ENCODE measurements at places on chromosomes 16 and 17.

DNA sequence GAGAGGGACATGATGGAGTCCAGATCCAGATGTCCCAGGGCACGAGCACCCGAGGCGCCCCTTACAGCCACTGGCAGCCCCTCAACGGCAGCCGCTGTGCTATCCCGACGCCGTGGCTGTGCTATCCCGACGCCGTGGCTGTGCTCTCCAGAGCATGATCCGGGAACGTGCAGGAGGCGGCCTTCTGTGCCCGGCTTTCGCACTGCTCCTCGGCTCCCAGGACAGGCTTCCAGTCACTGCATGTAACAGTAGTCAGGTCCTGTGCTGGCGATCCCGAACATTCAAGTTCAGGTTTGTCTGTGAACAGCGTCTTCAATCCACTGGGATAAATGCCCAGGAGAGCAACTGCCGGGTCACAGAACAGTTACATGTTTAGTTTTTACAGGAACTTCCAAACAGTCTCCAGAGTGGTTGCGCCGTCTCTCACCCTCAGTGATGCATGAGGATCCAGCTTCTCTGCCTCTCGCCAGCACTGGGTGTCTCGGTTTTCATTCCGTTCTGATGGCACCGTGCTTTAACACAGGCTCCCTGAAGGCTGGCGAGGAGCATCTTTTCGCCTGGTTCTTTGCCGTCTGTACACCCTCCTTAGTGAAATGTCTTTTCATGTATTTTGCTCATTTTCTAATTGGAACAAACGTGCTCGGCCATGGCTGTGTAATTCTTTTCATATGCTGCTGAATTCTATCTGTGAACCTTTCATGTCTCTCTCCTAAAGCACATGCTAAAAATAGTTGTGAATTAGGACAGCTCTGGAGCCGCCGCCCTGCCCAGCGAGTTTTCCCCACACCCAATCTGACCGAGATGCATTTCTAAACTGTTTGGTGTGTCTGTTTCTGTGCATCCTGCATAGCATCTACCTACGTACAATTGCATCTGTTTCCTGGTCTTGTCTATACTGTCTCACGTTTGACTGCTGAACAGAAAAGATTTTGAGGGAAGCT, 72.6 kb upstream of the METRNL start:
- no peak for DNase-seq

GRCh38 chr16:78483124-78483992, 383.9 kb downstream of the WWOX start:
- no peak for DNase-seq

GRCh38 chr16:56109205-56109604, 82.1 kb upstream of the GNAO1 start:
- DNase-seq, result no peak

- DNase-seq, result no peak
Observed at GRCh38 chr17:1999557-2000251, 25.4 kb downstream of the RTN4RL1 start.

GRCh38 chr17:76599694-76600460, 14.2 kb upstream of the ST6GALNAC2 start:
- no peak for DNase-seq

- peak; percentile 81 for DNase-seq
Observed at GRCh38 chr17:7437950-7438614, 1.2 kb upstream of the FGF11 start.

- no peak for DNase-seq
Observed at GRCh38 chr16:81879625-81880024, 100.5 kb downstream of the PLCG2 start.

- DNase-seq, result no peak
Observed at GRCh38 chr17:72234985-72235384, 114.2 kb downstream of the SOX9 start.

GRCh38 chr17:63295839-63296590, 150.1 kb downstream of the CYB561 start:
- no peak for DNase-seq

DNA sequence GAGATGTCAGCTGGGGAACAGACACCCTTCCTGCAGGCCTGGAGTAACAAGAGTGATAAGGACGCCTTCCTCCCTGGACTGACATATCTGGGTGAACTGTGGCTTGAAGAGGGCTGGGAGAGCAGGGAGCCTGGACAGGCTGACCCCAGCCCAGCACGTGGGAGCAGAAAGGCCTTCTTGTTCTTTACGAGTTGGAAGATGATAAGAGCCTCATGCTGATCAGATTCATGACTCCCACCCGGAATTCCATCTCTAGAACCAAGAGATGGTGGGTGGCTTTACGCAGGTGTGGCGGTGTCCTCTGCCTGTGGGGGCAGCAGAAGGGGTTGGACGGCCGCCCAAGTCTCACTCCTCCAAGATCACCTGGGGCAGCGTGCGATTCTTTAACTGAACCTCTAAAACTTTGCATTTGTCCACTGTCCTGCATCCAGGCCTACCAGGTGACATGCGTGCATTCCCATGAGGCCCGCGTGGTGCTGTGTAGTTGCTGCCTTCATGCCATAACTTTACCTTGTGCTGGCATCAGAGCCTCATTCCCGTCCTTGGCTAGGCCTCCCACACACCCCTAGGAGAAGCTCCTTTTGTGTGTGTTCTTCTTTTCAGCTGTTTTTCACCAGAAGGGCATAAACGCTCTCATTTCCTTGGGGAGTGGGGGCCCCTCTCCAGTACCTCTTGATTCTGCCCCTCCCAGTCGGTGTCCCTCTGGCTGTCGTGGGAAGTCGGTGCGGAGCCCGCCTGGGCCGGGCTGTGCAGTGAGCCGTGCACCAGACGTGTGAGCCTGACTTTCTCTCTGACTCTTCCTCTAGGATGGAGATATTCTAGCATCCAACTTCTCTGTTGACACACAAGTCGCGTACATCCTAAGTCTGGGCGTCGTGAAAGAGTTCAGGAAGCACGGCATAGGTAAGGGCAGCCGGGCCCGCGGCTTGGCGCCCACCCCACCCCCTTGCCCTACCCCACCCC, 13.3 kb downstream of the C16orf90 start:
- no peak for DNase-seq

DNA sequence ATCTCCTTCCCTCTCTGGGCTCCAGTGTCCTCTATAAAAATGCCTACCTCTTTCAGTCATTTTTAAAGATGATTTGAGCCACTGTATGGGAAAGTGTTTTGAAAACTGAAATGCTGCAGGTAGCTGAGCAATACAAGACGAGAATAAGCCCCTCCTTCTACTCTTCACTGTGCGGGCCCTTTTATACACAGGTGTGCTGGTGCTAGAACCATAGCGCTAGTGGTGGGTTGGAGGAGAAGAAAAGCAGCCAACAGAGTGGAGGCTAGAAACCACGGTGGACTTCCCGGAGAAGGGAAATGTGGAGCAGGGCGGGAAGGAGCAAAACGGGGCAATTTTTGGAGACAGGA, 58.2 kb upstream of the DLX4 start:
- DNase-seq, result no peak

DNA sequence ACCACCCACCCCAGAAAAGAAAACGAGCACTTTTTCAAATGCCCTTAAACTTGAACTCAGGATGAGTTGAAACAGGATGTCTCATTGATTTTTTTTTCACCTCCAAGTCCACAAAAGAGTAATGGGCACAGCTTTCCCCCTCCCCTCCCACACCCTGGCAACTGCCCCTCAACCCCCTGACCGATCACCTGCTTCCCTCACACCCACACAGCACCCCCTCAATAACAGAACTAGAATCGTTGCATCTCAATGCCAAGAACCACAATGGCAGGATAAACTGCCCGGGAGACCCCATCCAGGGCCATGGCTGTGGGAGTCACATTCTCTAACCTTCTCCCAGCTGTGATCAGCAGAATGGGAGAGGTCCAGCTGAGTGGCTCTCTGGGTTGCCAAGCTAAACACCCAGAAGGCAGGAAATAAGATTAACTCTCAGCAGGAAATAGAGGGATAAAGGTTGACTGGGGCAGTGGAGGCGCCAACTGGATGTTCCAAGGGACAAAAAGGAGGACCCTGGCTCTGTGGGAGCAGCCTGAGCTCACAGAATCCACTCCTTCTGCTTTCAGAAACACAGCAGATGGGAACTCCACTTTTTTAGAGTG, 128.0 kb upstream of the SDK2 start:
- DNase-seq, result no peak

DNA sequence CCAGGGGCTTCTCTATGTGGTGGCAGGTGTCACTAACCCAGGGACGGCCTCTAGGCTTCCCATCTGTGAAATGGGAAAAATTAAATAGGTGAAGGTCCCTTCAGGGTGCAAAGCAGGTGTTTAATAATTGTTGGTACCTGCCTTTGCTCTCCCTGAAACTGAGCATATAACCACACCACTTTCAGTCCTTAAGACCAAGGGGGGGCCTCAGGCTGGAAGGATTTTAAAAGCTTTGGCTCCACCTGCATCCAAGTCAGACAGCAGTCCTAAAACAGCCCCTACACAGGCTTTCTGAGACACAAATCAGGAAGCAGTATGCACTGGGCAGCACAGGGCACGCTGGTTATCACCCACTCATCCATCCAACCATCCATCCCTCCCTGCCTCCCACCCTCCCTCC, 55.0 kb downstream of the TK2 start:
- DNase-seq, result no peak

GRCh38 chr17:50559674-50560184, 786 bp upstream of the CACNA1G start:
- peak; percentile 60 for DNase-seq

DNA sequence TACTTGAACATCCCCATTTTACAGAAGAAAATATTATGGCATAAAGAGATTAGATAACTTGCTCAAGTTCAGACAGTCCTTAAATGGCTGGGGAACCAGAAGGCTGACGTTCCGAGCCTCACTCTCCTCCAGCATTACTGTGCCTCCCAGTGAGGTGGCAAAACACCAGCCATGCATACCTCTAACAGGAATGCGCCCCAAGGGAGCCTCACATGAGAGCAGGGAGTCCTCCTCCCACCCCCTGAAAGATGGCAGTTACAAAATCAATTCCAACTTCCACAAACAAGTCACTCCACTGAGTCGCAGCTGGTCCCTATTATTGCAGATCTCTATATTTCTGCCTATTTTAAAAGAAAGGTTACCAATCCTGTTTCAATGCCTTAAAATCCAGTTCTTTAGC, 55.5 kb downstream of the ANKFY1 start:
- DNase-seq, result no peak

DNA sequence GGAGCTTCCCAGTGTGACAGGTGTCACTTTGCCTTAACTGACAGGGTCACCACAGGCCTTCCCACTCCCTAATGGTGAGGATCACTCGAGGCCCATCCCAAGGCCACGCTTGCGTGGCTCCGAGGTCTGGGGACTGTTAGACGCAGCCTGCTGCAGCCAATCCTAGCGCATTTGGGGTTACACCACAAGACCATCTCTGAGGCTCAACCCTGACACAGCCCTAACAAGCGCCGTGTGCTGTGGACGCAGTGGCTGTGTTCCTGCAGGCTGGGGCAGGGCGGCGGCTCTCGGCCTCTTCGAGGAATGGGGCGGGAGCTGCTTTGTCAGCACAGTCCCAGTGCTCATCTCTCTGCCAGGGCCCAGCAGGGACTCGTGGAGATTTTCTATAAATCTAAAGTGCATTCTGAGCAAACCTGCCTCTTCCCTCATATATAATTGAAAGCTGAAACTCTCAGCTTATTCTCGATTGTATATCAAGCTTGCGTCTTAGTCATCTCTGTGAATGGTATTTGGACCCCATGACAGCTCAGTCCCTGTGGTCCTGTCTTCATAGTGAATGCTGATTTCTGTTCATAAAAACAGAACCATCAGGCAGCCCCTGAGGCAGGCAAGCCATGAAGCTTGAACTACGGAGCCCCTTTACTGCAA, 65.8 kb upstream of the CHMP6 start:
- no peak for DNase-seq

GRCh38 chr17:8922451-8922850, 43.1 kb downstream of the PIK3R5 start:
- DNase-seq, result no peak

DNA sequence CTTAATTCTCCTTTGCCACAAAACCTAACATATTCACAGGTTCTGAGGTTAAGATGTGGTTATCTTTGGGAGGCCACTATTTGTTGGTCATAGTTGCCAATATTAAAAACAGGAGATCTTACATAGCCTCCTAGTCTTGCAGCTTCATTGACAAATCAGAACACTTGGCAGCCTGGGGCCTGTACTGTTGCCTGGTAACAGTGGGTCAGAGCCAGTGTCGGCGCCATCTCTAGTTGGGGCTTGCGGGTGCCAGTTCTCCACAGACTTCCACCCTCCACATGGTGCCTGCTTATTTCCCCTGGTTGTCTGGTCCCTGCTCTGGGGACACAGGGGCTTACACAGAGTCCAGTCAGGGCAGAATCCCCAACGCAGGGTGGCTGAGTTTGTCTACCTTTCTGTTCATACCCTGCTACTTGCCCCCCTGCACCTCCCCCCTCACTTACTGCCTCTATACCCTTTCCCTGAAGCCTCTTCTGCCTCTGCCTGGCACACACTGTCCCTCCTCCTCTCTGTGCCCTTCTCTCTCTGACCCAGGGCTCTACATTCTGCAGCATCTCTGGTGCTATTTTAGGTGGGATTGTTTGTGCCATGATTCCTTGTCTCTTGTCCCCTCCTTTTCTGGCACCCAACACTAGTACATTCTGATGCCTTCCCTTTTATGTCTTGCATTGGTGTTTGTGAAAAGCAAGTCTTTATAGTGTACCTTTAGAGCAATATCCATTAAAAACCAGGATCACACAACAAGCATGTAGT, 13.4 kb downstream of the EPN2 start:
- DNase-seq, result no peak

DNA sequence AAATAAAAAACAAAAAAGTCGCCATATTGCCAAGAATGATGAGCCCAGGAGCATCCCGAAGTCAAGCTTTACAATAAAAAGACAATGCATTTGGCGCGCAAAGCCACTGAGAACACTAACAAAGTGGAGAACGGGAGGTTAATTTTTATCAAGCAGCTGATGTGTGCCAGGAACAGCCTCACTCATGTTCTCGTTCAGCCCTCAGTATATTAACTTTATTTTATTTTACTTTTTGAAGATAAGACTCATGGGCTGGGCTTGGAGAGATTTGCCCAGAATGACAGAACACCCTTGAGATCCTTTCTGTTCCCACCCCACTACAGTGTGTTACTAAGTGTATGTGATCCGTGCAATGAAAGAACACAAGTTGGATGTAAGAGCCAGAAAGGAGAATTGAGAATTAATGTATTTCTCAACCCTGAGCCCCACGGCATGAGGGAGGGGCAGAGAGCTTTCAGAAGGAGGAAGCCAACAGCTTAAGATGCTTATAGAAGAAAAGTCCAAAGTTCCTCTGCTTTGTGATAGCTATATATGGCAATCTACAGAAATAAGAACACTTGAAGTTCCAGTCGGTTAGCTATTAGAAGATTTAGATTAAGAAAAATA, 48.4 kb downstream of the COTL1 start:
- no peak for DNase-seq

- no peak for DNase-seq
Observed at GRCh38 chr17:52027620-52028295, 130.8 kb downstream of the CA10 start.

DNA sequence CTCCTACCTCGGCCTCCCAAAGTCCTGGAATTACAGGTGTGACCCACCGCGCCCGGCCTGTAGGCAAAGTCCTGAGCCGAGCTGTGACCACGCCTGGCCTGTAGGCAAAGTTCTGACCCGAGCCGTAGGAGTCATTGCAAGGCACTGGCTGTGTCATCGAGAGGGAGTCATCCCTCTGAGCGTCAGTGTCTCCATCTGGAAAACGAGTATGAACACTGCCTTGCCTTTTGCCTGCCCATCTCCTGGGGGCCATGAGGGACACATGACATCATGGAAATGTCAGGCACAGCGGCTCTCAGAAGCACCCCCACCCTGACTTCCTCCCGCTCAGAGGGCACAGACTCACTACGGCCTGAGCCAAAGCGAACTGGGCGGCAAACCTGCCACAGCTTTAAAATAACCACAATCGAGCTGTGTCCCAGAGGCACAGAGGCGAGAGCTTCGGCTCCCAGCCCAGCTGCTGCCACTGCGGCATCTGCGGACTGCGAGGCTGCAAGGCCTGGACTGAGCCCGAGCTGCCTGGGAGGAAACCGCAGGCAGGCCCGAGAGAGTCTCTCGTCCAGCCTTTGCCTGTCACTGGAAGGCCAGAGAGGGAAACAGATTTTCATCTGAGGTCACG, 50.8 kb downstream of the RPH3AL start:
- no peak for DNase-seq

Data from stimulated activated CD8-positive, alpha-beta memory T cell treated with anti-CD3 and anti-CD28 coated beads, Interleukin-4, amount 100 ng/mL, for 48 hours (primary cell).